Activated naive CD8-positive, alpha-beta T cell treated with anti-CD3 and anti-CD28 coated beads for 36 hours (primary cell): ENCODE measurements at places on chromosomes 6 and 20. TPM values are rescaled to one million over a fixed set of nuclear protein-coding genes. Genes with fewer than 3 reads are reported as not detected.

ADGB gene
- total RNA-seq = not detected

DOK5 gene
- total RNA-seq = 3.9 TPM

BMP5 gene
- not detected for total RNA-seq

RNF217 gene
- 0.12 TPM for total RNA-seq

- no peak for DNase-seq
Measured at GRCh38 chr6:1672379-1672778, 62.7 kb downstream of the FOXC1 start.

DNA sequence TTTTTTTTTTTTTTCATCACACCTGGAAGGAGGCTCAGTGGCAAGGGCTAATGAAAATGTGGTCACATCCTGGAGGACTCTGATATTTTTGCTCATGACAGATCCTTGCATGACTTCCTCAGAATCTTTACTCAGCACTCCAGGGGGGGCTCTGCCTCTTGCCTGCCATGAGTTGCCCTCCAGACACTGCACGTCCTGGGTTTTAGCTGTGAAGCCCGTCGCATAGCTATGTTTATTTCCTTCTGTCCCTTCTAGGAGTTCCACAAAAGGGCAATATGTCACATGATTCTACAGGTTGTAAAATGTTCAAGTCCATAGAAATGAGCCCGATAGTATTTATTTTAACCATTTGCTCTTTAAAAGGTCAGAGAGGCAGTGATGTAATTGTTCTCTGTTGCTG lies 18.2 kb downstream of the MAS1 start:
- no peak for DNase-seq

DNA sequence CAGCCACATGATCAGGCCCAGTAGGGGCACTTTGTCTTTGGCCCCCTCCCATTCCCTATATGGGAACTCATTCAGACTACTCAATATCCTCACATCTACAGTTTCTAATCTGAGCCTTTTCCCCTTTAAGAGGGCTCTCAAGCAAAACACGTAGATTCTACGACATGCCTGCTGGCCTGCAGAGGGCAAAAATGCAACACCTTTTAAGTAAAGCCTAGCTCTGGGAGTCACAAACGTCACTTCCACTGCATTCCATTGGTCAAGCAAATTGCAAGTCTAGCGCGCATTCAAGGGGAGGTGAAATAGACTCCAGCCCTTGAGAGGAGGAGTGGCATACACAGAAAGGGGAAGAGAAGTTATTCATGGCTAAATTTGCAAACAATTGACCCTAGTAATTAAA lies 70.6 kb downstream of the CDC40 start:
- no peak for DNase-seq

DNA sequence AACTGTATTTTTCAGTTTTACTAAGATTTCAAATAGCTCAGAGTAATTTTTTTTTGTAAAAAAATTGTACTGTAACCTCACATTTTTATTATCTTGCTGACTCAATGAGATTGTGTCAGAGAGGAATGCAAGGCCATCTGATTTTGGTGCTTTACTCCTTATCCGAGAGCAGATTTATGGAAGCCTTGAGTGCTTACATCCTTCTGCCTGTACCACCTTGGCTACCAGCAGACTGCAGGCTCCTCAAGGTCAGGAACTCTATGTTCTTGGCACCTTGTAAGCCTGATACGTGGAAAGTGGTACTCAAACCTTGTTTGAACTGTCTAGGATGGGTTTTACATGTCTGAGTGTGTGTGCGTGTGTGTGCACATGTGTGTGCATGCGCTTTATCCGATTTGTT lies 80.1 kb upstream of the MLIP start:
- DNase-seq = no peak

- DNase-seq = no peak
Measured at GRCh38 chr6:13370623-13371022, 42.3 kb upstream of the TBC1D7 start.

GRCh38 chr20:7146552-7147219 lies 379.2 kb downstream of the BMP2 start:
- no peak for DNase-seq

DNA sequence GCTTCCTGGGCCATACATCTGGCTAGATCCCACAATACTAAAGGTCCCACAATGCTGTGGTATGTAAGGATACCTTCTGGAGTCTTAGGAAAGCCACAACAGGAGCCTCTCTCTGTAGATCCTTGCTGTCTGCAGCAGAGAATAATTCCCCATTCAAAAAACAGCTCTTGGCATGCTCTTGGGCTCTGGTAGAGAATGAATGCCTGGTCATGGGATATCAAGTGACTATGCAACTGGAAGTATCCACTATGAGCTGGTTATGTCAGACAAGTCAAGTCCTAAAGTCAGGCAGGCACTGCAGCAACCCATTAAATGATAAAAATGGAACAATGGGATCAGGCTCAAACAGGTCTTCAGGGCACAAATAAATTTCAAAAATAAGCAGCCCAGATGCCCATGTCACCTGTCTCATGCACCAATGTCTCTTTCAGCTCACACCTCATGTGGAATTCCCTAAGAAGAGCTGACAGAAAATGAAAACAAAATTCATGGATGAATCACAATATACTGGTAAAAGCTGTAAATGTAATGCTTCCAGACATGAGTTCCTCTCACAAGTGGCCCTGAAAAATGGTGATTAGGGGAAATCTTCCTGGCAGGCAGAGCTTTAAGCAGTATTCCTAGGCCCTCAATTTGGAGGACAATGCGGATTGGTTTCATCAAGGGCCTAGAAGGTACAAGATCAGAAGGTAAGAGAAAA lies 4.3 kb downstream of the AK9 start:
- DNase-seq = no peak

DNA sequence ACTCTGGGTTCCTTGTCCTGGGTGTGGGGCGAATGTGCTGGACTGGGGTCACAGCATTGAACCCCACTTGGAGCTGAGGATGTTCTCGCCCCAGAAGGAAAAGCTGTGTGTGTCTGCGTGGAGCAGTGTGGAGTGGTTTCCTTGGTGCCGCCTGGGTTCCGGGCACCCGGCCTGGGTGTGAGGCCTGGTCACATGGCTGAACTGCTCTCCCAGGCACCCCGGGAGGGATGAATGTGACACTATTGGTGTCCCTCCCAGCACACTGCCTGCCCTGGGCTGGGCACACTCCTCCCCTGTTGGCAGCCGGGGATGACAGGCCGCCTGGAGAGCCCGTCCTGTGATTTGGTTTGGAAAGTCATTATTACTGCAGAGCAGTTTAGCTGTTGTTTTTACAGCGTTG lies 12.3 kb downstream of the MYT1 start:
- DNase-seq = no peak

GRCh38 chr20:61976644-61977418 lies 88.8 kb downstream of the TAF4 start:
- no peak for DNase-seq

- peak; percentile 58 for DNase-seq
Measured at GRCh38 chr6:144482142-144482541, 197.0 kb downstream of the UTRN start.

DNA sequence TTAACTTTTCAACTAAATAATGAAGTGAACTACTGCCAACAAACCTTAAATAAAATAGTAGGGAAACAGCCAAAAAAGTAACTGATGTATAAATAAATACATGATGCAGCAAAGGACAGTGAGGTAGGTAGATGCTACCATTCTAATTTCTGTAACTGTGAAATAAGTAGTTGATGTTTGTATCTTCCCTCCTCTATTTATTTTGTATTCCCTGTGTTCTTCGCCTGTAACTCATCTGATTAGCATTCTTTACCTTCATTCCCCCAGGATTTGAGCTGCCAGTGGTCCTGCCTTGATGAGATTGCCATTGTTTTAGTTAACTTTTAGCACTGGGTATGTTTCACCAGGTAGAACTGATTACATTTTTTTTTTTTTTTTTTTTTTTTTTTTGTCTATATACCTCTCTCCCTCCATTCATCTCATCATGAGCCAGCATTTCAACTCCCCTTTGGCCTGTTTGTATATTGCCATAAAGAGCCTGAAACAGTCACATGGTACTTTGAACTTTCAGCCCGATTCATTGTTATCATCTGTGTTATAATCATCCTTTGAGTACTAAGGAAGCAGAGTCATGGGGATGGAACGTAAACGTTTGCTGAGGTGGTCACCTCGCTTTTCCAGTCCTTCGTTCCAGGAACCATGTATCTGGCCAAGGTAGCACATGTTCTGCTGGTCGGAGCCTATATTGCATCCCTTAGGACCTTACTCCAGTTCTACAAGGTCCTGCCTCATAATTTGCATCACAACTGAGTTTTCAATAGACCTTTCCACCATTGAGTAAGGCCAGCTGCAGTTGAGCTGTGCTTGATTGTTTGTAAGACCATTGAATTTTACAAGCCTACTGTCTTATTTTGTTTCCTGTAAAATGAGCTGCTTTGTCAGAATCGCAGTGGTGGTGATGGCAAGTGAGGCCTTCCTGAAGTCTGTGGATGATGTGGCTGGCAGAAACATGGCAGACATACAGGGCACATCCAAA lies 107.6 kb downstream of the JAG1 start:
- DNase-seq = no peak

DNA sequence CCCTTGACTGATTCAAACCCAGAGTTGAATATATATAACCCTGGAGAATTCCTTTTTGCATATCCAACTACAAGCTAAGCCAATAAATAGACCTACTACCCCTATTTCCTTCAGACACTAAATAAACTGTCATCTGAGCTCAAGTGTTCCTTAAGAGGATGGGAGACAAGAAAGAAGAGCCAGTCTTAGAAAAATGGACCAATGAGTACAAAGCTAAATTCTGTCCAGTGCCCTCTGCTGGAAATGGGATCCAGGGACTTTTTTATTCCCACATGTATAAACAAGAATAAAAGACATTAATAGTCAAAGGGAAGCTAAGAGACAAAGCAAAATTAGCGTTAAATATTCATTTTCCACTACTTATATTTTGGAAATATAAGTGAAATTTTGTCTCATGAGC lies 4.8 kb downstream of the PPP1R10 start:
- no peak for DNase-seq
